ENCODE measurements at places on chromosomes 1 and 21.

DNA sequence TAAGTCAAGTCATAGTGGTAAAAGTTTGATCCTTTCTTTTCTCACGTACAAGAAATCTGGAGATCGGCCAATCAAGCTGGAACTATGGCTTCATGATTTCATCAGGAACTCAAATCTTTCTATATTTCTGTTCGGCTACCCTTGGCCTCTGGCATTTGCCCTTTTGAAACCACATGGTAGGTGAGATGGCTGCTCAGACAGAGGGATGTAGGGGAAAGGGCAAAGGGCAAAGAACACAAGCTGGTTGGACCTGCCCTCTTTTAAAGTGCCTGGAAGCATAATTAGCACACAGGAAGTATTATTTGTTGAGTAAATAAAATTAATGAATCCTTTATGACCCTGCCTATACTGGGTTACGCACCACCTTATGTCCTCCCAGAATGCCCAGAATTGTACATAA, 11.5 kb upstream of the RGS1 start:
- no peak for DNase-seq

DNA sequence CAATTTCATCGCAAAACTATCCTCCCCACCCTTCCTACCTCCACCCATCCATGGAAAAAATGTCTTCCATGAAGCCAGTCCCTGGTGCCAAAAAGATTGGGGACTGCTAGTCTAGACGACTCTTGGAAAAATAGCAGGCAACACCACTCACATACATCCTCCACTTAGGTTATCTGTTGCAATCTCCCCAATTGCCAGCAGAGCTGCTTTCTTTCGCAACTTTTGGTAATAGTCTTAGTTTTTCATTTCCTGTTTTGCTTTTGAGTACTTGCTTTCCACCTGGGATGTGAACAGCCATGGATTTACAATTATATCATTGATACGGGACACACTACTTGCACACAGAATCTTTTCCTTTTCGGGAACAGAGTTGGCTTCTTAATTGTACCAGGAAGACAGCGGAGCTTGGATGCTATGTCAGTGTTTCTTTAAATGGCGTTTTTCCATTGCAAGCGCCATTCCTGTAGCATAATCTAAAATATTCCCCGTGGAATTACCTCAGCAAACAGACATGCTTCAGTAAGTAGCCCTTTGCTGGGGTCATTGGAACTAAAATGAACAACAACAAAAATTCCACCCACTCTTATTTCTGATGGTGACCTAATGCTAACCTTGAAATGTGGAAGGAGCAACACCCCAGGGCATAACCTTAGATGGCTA, 183.3 kb upstream of the ADGRL2 start:
- no peak for DNase-seq

GRCh38 chr21:14916676-14917141, 148.1 kb downstream of the NRIP1 start:
- no peak for DNase-seq

- DNase-seq = peak; percentile 63
Measured at GRCh38 chr1:155077758-155078445, 735 bp upstream of the EFNA3 start.

GRCh38 chr1:102435483-102435882, 438.8 kb upstream of the OLFM3 start:
- DNase-seq = no peak

- DNase-seq = no peak
Measured at GRCh38 chr1:16141573-16142336, 14.1 kb downstream of the EPHA2 start.

DNA sequence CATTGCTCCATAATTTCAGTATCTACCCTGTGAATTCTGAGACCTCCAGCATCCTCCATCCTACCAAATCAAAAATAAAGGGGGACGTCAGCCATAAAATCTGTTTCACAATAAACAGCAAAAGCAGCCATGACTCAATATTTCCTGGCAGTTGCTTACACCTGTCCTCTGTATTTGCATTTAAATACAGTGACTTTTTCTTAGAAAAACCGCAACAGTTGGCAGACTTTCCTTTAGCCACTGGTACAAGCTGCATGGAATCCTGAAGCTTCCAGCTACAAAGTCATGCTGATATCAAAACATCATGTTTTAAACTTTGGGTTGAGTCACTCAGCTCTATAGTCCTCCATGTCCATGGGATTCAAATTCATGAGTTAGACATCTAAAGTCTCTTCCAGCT, 278.0 kb upstream of the KAZN start:
- peak; percentile 69 for DNase-seq

GRCh38 chr1:224245188-224245587, 62.1 kb downstream of the DEGS1 start:
- no peak for DNase-seq

DNA sequence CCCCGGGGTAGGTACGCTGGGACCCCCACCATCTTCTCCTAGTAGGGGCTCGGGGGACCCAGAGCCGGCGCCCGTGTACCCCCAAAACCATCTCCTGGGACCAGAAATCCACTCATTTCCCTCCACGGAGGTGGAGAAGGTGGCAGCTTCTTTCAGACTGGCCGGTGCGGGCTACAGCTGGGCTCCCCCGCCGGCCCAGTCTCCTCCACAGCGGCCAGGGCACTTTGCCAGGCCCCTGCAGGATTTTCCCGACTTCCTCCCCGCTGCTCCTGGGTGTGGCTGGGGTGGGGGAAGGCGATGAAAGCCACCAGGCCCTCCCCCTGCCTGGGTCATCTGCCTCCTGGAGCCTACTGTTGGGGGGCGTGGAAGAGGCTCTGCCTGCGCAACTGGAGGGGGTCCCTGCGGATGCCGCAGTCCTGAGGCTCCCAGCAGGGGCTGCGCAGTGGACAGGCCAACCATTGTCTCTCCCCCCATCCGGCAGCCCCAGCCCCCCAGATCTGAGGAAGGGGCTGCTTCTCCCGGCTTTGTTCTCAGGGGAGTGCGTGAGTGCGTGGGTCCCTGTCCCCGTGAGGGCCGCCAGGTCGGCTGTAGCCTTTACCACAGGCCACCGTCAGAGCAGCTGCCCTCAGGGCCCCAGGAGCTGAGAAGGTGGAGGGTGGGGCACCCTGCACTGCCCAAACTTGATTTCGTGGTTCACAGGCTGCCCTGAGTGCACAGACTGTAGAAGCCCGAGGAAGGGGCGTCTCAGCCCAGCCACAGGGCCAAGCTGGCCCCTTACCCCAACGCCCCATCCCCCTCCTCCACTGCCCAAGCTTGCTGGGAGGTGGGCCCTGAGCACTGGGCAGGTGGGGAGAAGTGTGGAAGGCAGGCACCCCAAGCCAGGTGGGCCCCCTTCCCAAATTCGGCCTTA, 1.3 kb downstream of the AGRN start:
- DNase-seq = no peak

DNA sequence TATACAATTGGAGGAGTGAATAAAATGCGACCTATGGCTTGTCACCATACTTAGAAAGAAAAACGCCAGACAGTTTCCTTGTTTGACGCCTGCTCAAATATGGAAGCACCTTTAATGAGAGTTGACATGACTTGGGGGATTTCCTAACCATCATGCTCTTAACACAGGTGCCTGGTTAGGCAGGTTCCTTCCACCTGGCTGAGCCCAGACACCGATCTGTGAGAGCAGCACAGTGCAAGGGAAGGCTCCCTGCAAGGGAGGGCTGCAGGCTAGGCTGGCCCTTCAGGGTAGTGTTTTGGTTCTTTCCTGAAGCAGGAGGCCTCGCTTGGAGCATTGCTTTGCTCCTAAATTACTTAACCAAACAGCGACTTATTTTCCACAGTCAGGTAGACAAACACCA, 24.6 kb upstream of the KLHDC8A start:
- no peak for DNase-seq

- no peak for DNase-seq
Measured at GRCh38 chr1:6495041-6495441, 3.6 kb upstream of the PLEKHG5 start.

DNA sequence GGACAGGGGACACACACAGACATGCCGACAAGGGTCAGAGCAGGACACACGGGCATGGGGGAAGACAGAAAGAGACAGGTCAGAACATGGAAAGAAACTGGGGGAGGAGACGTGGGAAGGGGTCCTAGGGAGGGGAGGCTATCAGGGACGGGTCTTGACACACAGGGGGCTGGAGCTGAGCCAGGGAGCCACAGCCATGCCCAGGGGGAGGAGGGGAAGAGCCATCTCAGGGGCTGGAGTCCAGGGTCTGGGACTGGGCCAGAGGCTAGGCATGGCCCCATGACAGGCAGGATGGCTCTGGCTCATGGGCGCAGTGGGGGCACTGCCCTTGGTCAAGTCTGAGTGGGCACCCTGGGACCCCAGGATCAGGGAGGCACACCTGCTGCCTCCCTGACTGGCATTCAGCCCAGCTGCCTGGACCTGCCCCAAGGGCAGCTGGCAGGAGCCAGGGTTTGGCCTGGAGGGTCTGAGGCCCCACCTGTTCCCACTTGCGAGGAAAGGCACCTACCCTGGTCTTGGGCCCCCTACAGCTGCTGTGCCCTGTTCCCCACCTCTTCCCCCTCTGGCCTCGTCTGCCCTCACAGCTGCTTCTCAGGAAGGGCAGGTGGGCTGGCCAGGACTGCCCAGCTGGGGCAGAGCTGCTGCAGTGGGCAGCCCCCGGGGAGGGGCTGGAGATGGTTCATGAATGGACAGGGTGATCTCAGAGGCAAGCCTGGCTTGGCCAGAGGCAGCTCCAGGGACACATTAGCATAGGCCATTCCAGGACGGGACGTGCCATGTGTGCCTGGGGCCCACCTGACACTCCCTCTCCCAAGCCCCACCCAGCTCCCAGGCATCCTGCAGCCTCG, 42.9 kb downstream of the HSPG2 start:
- no peak for DNase-seq

- DNase-seq = no peak
Measured at GRCh38 chr1:203521074-203521794, 27.3 kb downstream of the OPTC start.
